GM10248 (cell line): ENCODE measurements at places on chromosomes 3 and 15.

DNA sequence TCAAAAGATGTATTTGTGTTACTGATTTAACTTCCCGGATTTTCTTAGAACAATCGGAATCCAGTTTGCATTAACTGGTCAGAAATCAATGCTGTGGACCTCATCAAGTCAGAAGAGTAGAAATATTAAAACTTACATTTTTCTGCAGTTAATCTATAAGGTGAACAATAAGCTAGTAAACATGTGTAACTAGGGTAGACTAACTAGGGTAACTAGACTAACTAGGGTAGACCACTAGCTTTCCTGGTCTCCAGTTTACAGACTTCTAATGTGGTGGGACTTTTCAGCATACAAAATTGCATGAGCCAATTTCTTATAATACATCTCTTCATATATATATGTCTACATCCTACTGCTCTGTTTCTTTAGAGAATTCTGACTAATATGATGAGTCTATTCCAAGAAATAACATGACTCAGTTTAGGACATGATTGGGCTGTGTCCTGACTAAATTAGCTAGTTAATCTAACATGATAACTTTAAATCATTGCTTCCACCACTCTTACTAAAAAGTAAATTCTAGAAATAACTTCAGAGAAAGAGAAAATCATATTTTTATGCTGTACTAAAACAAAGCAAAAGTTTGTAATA lies 5.3 kb downstream of the PLSCR2 start:
- no peak for DNase-seq

DNA sequence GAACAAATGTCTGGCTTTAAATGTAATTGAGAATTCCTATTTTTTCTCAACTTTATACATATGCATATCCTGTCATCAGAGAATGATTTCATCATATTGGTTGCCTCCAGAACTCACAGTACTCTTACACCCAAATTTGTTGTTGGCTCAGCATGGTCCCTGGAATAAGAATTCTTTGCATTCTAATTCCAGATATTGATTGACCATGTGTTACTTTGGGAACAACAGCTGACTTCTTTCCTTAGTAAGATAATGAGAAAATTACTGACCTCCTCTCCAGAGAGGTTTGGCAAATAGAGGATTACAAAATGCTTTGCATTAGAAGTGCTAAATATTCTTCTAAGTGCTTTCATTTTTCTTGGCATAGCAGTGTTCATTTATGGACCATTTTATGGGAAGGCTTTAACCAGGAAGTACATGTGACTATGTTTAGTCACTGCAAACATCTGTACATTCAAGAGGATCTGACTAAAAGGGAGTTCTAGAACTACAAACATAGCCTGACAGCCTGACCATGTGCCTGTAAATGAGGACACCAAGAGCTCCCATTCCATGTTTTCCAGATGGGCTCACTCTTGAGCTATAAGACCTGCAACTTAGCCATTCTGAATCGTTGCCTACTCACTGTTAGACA lies 391.6 kb upstream of the DPPA4 start:
- no peak for DNase-seq

- no peak for DNase-seq
These were observed 13.9 kb downstream of the BTBD1 start for GRCh38 chr15:83053151-83053550.

GRCh38 chr15:87144775-87145174 lies 1065.1 kb downstream of the AGBL1 start:
- no peak for DNase-seq

GRCh38 chr3:39241561-39241960 lies 38.3 kb downstream of the CX3CR1 start:
- no peak for DNase-seq

- DNase-seq = no peak
These were observed 73.0 kb downstream of the KLF13 start for GRCh38 chr15:31399544-31400171.

DNA sequence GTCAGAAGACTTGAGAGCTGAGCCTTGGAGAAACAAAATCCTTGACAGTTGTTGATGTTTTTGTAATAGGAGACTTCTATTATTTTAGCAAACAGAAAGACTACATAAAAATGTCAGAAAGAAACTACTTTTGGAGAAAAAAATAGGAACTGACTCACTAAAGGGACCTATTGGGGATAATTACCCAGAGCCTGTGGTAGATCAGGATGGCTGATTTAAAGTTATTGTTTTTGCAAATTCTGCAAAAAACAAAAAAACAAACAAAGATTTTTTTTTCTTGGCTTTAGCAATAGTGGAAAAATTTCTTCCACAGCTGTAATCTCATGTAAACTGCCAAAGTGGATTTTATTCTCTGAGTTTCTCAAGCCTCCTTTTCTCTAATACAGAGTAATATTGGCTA lies 101.5 kb upstream of the SATB1 start:
- no peak for DNase-seq

DNA sequence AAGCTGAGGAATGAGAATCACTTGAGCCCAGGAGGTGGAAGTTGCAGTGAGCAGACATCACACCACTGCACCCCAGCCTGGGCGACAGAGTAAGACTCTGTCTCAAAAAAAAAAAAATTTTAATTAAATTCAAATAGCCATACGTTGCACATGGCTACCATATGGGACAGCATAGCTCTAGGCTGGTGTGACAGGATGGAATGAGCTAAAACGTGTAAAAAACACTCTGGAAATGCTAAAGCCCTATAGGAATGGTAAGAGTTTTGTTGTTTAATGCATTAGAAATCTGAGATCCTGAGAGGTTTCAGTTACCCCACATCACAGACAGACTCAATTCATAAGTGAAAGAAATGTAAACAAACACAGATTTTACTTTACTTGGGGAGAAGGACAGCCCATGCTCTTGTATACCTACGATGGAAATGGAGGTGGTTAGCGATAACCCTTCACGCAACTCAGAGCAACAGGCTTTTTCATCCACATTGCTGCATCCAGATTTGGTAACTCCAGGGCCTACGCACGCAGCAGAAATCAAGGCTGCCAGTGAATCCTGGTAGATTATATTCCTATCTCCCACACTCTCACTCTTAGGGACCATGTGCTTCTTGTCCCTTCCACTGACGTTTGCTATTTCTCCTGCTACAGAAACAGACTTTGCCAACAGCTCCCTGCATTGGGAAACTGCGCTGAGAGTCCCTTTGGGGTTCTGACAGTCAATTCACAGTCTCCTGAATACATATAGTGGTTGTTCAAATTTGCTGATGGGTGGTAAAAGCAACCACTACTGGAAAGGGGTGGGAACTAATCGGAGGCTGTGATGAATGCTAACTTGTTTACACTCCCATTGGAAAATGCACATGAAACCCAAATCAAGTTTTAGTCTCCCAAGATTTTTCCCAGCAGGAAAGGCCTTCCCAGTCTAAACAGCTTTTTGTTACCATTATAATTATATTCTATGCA lies 3.1 kb downstream of the SH3BP5 start:
- DNase-seq = no peak

DNA sequence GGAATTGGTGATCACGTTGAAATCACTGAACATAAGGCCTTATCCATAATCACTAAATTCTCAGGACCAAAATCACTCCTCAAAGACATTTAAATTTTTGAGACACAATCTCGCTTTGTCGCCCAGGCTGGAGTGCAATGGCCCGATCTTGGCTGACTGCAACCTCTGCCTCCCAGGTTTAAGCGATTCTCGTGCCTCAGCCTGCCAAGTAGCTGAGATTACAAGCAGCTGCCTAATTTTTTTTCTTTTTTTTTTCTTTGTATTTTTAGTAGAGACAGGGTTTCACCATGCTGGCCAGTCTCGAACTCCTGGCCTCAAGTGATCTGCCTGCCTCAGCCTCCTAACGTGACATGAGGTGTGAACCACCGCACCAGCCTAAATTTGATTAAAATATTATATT lies 61.7 kb downstream of the PLOD2 start:
- DNase-seq = no peak
